Stimulated activated CD8-positive, alpha-beta memory T cell treated with anti-CD3 and anti-CD28 coated beads, Interleukin-4, amount 100 ng/mL, for 24 hours (primary cell): ENCODE measurements at places on chromosomes 12 and 14.

DNA sequence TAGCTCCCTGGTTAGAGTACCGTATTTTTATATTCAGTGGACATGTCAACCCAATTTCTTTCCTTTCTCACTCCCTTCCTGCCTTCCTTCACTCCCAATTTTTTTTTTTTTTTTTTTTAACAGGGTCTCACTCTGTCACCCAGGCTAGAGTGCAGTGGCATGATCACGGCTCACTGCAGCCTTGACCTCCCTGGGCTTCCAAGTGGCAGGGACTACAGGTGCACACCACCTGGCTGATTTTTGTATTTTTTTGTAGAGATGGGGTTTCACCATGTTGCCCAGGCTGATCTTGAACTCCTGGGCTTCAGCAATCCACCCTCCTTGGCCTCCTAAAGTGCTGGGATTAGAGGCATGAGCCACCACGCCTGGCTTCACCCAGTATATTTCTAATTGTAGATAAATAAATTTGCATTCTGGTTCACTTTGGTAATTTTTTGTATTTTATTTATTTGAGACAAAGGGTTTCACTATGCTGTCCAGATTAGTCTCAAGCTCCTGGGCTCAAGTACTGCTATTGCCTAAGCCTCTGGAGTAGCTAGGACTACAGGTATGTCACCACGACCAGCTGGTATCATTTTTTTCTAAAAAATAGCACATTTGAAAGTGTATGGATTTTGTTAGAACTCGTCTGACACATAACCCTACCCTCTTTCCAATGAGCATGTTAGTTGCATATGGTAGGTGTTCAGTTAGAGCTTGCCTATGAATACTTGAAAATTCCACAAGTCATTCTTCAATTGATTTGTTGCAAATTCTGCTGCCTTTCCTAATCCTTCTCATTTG lies 15.7 kb downstream of the SLC38A2 start:
- DNase-seq, result no peak

DNA sequence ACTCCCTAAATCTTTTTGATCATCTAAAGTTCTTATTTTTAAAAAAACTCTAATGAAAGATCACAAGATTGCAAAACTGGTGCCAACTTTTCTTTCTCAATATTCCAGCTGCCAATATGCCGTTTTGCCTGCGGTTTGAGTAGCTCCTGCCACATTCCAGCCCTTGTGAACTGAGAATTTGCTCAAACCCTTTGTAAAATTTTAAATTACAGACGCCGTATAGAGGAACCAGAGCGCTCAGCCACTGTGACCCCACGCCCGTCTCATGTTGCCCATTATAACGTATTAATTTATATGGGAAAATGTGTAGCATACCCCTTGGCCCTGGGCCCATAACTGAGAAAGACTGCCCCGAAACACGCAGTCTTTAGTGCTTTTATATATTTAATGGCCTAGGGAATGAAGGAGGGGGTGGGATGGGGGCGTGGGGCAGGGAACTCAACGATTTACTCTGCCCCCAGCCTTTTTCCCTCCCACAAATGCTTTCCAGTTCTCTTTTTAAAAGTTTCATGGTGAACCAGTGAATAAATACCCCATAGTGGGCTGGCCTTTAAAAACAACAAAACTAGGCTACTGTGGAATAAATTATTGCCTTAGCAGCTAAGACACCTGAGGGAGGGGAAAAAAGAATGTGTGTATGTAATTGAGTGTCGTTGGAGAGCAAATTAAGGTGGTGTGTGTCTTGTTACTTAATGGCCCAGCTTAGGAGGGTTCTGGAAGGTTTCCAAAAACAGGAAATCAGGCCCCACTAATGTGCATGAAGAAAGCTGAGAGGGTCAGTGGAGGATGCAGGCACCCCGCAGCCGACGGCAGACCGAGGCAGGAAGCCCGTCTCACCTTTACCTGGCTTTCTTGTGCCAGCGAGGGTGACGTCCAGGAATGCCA lies 45.7 kb upstream of the RFLNA start:
- DNase-seq, result no peak

DNA sequence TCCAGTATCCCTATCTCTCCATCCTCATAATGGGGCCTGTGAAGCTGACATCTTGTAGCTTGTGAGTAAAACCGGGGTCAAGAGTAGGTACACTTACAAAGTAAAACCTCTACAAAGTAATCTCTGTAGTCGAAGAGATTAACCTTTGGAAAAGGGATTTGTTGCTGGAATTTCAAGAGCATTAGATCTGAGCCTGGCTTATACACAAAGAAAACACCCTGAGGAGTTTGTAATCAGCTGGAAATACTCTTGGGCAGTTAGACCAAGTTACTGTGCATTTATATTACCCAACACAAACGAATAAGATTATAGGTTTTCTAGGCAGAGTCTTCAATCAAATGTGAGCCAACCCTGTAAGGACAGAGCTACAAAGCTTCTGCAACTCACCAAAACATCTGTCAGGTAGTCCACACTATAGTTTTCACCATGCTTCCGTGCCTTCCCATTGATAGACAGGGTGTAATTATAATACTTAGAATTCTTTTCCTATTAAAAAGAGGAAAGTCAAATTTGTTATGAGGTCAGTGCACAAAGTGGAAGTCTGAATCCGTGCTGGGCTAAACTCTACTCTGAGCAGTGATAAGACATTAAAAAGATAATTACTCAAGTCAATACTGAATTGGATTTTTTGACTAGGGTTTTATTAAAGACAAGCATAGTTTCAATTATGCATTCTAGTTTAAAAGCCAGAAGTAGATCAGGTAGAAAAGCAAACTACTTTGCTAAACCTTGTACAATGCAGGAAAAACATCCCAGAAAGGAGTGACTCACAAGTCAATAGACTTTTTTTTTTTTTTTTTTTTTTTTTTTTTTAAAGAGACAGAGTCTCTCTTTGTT lies 14.6 kb downstream of the GNS start:
- no peak for DNase-seq

DNA sequence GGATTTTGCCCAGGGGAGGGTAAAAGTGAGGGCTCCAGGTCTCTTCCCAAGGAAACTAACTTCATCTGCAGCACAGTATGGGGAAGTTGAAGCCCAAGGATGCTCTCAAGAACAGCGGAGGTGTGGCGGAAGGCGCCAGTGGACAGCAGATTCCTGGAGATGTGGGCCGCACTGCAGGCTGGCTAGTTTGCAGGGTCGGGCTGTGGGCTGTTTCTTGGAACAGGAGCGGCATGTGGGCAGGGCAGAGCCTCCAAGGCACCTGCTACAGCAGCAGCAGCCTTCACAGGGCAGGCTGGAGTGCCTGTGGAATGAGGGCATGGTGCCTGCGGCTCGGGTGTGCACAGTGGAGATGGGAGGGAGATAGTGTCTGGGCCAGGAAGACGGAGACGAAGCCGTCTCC lies 100.0 kb upstream of the SFSWAP start:
- DNase-seq, result no peak
